WTC11 (cell line): ENCODE measurements at places on chromosomes 3 and 15.

- no peak for DNase-seq
Observed at GRCh38 chr15:62644889-62645742, 397.4 kb upstream of the TPM1 start.

GRCh38 chr15:63276342-63277037 is 915 bp upstream of the APH1B start:
- DNase-seq, result no peak

GRCh38 chr3:22334996-22335395 is 584.0 kb upstream of the ZNF385D start:
- DNase-seq, result no peak

- no peak for DNase-seq
Observed at GRCh38 chr3:192339214-192339613, 388.1 kb downstream of the FGF12 start.

DNA sequence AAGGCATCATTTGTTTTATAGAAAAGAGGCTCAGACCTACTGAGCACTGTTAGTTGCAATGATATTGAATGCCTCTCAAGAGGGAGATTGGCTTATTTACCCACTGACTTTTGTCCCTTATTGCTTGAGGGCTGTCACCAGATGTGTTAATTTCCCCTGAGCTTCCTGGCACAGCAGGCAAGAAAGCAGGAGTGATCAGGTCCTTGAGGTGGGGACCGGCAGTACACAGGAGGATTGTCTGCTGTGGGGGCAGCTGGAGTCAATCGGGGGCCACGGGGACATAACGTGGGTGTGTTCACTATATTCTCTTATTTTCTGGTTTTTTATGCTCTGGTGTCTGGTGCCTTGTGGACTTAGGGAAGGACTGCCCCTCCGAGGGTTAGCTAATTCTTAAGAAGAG is 44.6 kb downstream of the GASK1A start:
- no peak for DNase-seq

- DNase-seq, result no peak
Observed at GRCh38 chr15:56972016-56972415, 53.6 kb downstream of the TCF12 start.

DNA sequence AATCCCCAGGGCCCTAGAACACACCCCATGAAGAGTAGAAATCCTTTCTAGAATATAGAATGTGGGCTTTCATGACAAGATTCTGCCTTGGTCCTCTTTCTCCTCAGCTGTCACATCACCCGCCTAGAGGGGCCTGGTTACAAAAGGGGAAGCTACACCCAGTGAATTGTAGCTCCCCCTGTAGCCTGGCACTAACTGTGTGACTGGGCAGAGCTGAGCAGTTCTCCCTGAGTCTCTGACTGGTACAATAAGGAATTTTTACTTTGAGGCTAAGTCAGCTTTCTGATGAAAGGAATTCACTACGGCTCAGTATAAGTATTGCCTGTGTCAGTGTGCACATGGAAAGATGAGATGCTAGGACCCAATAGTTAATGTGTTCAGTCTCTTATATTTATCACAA is 28.7 kb upstream of the ZNF148 start:
- DNase-seq, result no peak

GRCh38 chr3:142129516-142130171 is 19.7 kb downstream of the TFDP2 start:
- DNase-seq, result no peak

DNA sequence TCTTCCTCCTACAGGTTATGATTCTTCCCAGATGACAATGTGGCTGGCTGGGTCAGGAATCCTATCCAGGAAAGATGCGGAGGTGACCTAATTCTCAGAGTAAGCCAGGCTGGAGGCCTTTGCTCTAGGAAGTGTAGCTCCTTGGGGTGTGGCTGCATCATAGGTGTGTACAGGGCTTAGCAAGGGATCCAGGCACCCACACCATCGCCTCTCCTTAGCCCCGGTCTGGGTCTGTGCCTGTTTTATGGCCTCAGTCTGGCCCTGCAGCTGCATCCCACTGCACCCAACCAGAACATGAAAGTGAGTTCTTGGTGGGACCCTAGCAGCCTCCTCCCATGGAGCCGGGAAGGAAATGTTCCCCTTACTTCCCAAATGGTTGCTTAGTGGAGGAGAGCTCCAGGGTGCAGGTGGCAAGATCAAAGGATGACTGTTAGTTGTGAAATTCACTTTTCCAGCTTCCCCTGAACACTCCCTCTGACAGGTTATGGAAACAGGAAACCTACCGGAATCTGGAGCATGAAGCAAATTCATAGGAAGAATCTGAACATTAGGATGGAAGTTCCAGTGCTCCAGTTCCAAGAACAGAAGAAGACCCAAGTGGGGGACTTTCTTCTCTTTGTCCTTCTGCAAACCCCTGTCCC is 2.7 kb upstream of the AMOTL2 start:
- no peak for DNase-seq
